ENCODE measurements at places on chromosomes 11 and 22.

GRCh38 chr11:111913997-111914396 lies 1.5 kb downstream of the HSPB2 start:
- no peak for DNase-seq

GRCh38 chr11:111612224-111612623 lies 10.0 kb downstream of the SIK2 start:
- no peak for DNase-seq

DNA sequence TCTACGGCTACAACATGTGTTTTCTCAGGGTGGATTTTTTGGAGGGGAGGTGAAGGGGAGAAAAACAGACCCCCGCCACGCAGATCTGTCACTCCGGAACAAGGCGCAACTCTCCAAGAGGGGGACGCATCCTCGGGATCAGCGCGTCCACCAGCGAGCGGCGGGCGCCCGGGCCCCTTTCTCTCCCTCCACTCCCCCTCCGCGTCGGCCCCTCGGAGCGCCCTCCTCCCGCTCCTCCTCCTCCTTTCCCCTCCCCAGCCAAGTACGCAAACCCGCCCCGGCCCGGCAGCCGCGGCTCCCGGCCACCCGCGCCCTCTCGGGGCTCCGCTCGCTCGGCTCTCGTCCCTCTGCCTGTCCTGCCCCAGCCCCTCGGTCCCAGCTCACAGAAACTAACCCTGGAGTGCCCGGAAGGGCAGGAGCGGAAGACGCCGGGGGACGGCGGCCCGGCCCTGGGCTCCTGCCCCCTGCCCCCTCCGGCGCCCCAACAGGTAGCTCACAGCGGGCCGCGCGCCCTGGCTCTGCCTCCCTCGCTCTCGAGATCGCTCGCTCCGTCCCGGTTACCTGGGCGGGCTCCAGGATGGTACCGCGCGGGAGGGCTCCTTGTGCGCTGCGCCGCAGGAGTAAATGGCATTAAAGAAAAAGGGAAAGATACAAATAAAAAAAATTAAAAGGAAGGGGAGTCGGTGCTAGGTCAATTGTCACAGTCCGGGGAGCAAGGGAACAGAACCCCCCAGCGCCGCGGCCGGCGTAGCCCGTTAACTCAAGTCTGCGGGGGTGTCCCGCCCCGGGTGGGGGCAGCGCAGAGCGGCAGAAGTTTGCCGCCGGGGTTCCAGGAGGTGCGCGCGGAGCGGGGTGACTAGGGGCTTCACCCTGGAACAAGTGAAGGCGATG lies 131.4 kb upstream of the C11orf58 start:
- DNase-seq = no peak

DNA sequence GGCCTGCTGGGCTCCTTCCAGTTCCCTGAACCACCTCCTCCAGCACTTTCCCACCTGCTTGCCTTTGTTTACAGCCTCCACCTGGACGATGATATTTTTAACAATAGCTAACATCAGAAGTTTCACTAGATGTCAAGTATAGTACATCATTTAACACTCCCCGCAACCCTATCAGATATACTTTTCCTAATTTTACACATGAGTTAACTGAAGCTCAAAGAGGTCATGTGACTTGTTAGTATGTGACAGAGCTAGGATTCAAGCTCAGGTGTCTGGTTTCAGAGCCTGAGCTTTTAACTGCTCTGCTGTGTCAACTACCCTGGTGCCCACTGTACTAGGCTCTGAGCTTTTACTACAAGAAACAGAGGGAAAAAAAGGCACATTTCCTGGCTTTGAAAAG lies 14.3 kb upstream of the HPX start:
- DNase-seq = no peak

GRCh38 chr11:126711977-126712625 lies 288.5 kb downstream of the KIRREL3 start:
- no peak for DNase-seq

GRCh38 chr22:40939202-40939601 lies 12.0 kb upstream of the RBX1 start:
- no peak for DNase-seq

- DNase-seq = no peak
These were observed 21.4 kb downstream of the CD44 start for GRCh38 chr11:35160246-35160824.

DNA sequence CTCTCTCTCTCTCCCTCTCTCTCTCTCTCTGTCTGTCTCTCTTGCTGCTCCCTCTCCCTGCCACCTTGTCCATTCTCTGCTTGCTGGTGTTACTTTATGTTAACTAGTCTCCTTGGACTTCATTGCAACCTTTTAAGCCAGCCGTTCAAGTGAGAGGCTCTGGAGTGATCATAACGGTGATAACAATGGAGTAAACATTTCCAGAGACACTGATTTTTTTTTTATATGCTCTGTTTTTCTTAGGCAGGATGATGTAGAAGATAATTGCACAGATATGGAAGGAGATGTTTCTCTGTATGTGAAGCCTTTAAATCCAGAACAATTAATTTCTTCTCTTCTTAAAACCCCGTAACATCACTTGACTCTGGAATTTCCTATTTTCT lies 287.7 kb downstream of the TMEM135 start:
- DNase-seq = no peak

DNA sequence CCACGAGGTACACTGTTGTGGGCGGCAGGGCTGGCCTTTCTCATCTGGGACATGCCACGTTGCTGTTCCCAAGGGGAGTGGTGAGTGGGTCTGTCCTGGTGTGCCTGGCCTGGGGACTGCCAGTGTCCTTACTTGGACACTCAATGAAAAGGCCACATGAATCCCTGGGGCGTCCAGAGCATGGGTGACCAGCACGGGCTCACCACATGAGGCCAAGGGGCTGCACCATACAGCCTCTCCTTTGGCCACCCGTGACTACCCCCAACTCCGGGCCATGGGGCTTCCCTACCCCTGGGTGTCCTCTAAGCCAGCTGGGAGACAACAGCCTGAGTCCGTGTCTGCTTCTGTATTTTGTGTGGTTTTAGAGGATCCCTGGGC lies 20.2 kb upstream of the TXNRD2 start:
- no peak for DNase-seq

DNA sequence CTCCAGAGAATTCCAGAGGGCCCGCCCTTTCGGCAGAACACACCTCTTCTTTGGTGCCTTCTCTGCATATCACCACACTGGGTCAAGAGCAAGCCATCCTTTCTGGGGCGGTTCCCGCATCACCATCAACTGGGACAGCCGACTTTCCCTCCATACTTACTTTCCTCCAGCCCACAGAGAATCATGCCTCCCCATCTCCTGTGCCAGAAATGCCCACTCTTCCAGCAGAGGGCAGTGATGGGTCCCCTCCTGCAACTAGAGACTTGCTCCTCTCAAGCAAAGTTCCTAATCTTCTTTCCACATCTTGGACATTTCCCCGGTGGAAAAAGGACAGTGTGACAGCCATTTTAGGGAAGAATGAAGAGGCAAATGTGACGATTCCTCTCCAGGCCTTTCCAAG lies 157.7 kb downstream of the C11orf91 start:
- peak; percentile 26 for DNase-seq

DNA sequence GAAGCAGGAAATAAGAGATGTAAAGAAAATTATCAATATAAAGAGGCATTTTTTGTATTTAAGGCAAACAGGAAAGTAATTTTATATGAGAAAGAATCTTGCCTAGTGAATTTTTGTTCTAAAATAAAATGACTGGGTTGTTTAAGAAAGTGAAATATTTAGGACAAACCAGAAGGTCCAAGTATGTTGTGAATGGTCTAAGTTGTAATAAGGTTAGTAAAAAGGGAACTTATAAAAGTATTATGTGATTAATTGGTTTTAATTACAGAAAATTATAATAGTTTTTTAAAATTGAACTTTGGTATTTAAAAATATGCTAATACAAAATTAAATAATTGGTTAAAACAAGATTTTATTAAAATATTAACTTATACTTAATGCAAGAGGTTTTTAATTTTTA lies 26.6 kb upstream of the EI24 start:
- no peak for DNase-seq

DNA sequence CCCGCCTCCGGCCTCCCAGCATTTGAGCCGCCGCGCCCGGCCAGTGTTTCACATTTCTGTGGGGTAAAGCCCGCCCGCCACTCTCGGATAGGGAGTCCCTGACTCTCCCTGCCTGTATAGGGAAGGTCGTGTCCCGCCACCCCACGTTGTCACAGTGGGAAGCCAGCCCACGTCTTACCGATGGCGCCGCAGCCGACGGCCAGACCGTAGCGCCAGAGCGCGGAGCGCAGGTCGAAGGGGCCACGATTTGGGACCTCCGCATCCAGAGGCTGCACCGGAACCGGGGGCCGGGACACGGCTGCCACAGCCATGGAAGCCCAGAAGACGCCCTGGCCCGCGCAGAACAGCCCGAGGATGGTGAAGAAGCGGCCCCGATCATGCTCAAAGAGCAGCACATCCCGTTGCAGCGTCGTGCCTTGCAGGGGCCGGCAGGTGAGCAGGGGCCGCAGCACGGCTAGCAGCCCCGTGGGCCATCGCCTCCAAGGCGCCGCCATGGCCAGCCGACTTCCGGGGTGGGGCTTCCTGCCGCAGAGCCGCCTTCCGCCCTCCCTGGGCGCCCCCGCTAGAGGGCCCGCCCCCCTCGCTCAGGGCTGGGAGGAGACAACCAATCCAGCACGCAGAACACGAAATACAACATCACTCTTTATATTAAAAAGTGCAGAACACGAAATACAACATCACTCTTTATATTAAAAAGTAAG lies at the start of gene TMEM223:
TMEM223 (minus strand) TSS at position 506 of the 701 bp plus-strand sequence; CDS start at position 494, 12 bp downstream.
- DNase-seq = no peak

DNA sequence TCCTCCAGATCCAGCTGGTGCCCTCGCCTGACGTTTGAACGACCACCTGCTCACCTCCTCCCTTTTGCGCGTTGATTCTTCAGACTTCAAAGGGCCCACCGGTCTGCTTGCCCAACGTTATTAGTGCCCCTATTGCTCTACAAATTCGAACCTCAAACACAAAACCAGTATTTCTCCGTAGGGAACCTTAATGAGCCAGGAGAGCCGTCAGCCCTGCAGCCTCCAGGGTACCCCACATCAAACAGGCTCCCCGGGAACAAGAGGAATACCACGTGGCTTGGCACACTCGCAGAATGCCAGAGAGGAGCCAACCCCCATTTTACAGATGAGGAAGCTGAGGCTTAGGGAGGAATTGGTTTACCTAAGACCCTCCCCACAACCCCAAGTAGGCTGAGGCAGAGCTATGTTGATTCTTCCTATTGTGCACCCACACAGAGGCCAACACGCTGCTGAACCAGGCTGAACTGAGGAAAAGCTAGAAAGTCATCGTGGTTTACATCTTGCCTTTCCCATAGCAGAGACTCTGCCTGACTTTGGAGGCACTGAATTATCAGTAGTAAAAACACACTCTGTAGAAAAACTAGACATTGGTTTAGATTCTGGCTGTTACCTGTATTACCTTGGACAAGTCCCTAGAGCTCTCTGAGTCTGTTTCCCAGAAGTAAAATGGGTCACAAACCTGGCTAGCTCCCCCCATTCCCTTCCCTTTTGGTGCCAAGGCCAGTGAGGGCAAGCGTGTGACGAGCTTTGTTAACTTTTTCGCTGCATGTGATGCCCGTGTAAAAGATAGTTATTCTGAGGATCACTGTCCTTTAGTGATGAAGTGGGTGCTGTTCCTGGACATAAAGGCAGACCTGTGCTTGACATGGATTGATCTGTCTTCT lies 764 bp downstream of the TKFC start:
- no peak for DNase-seq

- DNase-seq = no peak
These were observed 40.2 kb downstream of the PDE2A start for GRCh38 chr11:72634016-72634415.

GRCh38 chr11:12496181-12497025 lies 119.0 kb downstream of the PARVA start:
- DNase-seq = no peak

DNA sequence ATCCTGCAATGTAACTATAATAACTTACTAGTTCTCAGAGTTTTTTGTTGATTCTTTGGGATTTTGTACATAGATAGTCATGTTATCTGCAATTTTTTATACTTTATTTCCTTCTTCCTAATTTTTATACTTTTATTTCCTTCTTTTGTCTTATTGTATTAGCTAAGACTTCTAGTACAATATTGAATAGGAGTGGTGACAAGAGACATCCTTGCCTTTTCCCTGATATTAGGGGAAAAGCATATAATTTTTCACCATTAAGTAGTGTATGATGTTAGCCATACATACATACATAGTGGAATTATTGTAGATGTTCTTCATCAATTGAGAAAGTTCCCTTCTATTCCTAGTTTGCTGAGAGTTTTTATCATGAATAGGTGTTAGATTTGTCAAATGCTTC lies 27.8 kb upstream of the CLTCL1 start:
- no peak for DNase-seq

DNA sequence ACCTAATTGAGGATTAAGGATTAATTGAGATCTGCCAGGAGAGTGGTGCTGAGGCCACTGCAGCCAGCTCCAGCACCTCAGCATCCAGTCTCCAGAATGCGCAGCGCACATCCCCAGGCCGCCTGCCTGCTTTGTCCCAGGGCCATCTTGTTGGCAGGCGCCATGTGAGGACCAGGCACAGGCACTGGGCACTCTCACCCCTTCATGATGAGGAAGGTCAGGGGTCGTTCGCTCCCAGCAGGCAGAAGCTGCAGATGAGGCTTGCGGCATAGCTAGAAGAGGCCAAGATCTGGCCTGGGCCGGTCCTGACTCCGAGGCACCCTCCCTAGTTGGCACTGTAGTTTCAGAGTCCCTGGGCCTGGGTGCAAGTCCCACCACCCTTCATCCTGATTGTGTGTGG lies 6.4 kb downstream of the CABP2 start:
- DNase-seq = no peak

- no peak for DNase-seq
These were observed 764 bp upstream of the PACSIN3 start for GRCh38 chr11:47186700-47187695.

DNA sequence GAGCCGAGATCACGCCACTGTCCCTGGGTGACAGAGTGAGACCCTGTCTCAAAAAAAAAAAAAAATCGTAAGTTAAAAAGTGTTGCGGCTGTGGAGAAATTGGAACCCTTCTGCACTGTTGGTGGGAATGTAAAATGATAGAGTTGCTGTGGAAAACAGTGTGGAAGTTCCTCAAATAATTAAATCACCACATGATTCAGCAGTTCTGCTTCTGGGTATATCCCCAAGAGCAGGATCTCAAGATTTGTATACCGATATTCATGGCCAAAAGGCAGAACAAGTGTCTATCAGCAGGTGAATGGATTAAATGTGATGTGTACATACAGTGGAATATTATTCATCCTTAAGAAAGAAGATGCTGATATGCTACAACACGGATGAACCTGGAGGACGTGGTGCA lies 3.8 kb downstream of the SELENOO start:
- no peak for DNase-seq

DNA sequence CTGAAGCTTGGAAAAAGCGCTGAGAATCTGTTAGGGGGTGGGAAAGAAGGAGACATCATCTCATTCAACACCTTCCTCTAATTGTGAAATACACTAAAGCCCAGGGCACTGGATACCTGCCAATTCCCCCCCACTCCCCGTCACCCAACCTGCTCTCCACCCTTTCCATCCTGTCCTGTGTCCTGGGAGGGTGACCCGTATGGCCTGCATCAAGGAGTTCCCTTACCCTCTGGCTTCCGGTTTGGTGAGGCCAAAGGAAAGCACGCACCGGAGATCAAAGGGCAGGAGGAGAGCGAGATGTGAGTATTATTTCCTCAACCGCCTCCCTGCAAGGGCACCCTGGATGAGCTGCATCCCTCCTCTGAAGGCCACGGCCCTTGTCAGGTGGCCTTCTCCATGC lies 65.0 kb upstream of the PTPRJ start:
- DNase-seq = no peak
